ENCODE measurements at places on chromosomes 1 and 21. TPM values are rescaled to one million over a fixed set of nuclear protein-coding genes. Genes with fewer than 3 reads are reported as not detected.
A peak's percentile ranks its signal among the peaks of the same experiment; 100 is the strongest.

The CA6 gene
- total RNA-seq, result 1.0 TPM

GRCh38 chr1:40519517-40519916, 10.9 kb downstream of the EXO5 start:
- no peak for DNase-seq

DNA sequence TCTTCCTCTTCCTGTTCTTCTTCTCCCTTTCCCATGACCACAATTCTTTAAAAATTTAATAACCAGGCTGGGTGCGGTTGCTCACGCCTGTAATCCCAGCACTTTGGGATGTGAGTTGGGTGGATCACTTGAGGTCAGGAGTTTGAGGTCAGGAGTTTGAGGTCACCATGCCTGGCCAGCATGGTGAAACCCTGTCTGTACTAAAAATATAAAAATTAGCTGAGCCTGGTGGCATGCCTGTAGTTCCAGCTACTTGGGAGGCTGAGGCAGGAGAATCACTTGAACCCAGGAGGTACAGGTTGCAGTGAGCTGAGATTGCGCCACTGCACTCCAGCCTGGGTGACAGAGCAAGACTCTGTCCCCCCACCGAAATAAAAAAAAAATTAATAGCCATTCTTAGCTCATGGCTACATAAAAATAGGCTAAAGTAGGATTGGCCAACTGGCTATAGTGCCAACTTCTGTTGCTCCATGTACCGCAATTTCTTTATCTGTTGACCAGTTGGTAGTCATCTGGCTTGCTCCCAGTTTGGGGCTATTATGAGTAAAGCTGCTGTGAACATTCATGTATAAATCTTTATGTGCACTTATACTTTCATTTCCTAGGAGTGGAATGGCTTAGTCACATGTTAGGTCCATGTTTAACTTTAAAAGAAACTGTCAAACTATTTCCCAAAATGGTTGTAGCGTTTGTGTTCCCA, 136.3 kb downstream of the PEX14 start:
- DNase-seq, result no peak

The TMEM269 gene
- not detected for total RNA-seq

GRCh38 chr1:63710761-63711380, 62.9 kb upstream of the ROR1 start:
- no peak for DNase-seq

DNA sequence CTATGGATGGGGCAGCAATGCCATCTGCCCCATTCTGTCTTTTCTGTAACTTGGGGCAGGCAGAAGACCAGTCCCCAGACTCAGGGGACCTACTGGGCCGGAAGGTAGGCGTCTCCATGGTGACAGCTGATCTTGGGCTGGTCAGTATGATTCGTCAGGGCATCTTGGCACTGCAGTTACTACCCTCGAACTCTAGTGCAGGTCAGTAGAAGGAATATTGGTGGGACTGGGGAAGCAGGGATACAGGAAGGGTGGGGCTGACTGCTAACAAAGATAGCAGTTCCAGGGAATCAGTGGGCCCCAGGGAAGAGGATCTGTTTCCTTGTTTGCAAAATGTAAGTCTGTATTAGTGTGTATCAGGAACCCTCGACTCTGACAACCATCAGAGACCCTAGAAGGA, 26.2 kb downstream of the SZT2 start:
- DNase-seq, result no peak

DNA sequence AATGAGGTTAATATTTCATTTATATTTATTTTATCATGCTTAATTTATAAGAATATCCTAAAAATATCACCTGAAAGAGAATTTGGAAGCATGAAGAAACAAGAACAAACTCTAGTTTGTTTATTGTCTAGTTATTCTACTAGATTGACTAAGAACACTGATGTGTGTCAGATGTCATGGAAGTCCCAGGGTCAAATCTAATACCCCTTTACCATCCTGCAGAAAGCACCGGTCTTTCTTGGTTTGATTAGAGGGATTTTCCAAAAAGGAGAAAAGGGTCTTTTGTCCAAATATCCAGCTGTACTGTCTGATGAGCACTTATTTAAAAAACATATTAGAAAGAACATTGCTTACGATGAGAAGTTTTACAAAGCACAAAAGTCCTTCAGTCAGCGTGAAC, 20.7 kb upstream of the CR2 start:
- DNase-seq, result no peak

DNA sequence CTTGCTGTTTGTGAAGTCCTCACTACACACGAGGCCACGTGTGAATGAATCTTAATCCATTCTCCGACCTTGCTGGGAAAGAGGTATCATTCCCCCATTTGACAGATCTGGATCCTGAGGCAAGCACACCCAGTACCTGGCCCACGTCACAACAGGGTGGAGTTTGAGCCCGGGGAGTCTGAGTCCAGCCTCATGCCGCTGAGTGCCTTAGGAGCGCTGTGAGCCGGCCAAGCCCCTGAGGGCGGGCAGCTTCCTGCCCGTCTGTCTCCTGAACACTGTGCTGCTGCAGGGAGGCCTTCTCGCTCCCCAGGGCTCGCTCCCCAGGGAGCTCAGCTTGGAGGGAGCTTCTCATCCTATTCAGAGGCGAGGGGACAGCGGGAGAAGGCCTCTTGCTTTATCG, 29.7 kb downstream of the SLC45A1 start:
- no peak for DNase-seq

The S100A11 gene
- 36.0 TPM for total RNA-seq

DNA sequence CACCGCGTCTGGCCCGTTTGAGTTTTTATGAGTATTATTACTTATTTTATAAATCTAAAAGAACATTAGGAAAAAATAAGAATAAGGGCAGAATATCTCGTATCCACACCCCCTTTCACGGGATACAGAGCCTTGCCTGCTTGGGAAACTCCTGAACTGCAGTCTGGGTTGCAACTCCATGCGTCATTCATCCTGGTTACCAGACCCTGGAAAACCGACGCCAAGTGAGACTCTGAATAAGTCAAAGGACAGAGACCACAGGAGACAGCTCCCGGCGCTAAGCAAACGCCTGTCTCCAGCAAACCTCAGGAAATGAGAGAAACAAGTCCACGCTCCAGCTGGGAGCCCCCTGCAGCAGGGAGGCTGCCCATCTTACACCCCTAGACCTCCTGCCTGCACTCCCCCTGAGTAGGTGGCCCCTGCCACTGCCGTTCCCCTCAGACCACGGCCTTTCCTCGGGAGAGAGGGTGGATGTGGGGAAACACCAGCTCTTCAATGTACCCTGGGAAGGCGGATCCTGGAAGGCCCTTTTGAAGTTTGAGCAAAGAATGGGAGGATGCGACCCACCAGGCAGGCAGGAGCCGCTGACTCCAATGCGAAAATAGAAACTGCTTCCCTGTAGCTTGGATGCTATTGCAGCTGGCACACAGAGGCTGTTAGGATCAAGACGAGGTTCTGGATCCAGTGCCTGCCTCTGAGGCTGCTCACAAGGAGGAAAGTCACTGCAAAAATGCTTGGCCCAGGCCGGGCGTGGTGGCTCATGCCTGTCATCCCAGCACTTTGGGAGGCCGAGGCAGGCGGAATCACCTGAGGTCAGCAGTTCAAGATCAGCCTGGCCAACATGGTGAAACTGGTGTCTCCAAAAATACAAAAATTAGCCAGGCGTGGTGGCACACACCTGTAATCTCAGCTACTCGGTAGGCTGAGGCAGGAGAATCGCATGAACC, 37.7 kb upstream of the GPR157 start:
- peak; percentile 17 for DNase-seq

- no peak for DNase-seq
These were observed 117.6 kb downstream of the CASZ1 start for GRCh38 chr1:10678852-10679251.

- peak; percentile 40 for DNase-seq
These were observed 25.8 kb downstream of the OSBPL9 start for GRCh38 chr1:51642739-51643142.

DNA sequence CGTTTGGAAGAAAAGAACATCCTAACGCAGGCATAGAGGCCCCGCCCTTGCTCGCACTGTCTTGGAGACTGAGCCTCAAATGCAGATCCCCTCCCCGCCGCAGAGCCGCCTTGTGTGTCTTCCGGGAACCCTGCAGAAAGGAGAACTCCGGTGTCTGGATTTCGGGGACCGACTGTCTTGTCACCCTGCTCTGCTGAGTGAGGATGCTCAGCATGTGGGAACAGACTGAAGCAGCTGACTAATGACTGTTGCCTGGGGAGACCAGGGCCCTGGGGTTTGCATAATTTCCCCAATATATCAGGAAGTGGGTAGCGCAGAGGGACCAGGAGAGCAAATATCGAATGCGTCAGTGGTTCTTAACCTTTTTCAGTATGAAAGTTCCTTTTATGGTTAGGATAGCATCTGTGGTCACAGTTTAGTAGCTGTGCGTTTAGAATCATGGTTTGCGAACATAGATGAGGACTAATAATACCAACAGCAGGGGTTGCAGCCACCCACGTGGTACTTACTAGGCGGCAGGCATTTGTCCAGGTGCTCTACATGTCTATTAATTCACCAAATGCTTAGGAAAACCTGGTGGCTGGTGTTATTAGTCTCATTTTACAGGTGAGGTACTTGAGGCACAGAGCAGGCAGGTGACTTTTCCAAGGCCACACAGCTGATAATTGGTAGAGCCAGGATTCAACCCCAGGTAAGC, 14.3 kb downstream of the GPR137B start:
- DNase-seq, result no peak

GRCh38 chr1:162357681-162358266, 18.9 kb downstream of the SPATA46 start:
- DNase-seq, result no peak

- no peak for DNase-seq
These were observed 11.0 kb downstream of the NHLH2 start for GRCh38 chr1:115829947-115830346.

GRCh38 chr1:203142684-203143408, 15.3 kb downstream of the ADORA1 start:
- DNase-seq, result no peak

GRCh38 chr1:109937738-109938137, 27.1 kb downstream of the CSF1 start:
- no peak for DNase-seq

GRCh38 chr1:33864460-33865389, 846 bp downstream of the HMGB4 start:
- DNase-seq, result no peak

DNA sequence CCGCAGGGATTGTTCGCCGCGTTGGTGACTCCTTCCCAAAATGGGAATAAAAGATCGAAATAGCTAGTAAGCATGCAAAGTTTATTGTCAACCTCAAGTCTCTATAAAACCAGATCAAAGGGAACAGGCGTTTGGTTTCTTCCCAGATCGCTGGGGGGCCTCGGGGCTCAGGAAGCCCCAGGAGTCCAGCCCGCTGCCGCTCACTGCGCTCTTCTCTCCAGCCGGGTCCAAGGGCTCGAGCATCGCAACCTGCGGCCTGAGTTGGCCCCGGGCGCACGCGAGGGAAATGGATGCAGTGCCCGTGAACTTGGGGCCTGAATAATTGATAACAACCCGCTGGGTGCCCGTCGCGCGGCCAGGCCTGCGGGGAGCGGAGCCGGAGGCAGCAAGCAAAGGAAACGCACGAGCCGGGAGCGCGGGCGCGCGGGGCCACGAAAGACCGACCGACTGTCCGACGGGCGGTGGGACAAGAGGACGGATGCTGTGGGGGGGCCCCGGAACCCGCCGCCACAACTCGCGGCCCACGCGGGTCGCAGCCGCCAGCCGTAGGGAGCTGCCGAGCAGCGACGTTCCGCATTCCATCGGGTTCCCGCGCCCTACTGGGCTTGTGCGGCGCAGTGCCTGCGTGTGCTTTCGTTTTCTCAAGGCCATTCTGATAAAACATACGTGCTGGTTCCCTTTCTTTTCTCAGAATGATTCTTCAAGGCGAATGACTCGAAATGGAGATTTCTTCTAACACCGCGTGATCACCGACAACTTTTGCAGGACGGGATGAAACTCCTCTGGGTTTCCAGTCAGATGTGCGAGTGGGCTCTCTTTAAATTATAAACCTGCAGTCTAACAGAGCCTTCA, 14.0 kb upstream of the ALX3 start:
- DNase-seq, result peak; percentile 56

GRCh38 chr1:168381850-168382249, 101.2 kb downstream of the TBX19 start:
- DNase-seq, result no peak

The SPRR1B gene
- total RNA-seq, result 1.3 TPM

DNA sequence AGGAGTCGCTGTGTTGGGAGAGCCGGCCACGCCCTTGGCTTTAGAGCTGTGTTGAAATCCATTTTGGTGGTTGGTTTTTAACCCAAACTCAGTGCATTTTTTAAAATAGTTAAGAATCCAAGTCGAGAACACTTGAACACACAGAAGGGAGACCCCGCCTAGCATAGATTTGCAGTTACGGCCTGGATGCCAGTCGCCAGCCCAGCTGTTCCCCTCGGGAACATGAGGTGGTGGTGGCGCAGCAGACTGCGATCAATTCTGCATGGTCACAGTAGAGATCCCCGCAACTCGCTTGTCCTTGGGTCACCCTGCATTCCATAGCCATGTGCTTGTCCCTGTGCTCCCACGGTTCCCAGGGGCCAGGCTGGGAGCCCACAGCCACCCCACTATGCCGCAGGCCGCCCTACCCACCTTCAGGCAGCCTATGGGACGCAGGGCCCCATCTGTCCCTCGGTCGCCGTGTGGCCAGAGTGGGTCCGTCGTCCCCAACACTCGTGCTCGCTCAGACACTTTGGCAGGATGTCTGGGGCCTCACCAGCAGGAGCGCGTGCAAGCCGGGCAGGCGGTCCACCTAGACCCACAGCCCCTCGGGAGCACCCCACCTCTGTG, 4.7 kb downstream of the C1orf35 start:
- DNase-seq, result no peak

Measured in tongue (tissue), 3 donors.